Kidney tubule cell (primary cell): ENCODE measurements at places on chromosomes 4 and X.

DNA sequence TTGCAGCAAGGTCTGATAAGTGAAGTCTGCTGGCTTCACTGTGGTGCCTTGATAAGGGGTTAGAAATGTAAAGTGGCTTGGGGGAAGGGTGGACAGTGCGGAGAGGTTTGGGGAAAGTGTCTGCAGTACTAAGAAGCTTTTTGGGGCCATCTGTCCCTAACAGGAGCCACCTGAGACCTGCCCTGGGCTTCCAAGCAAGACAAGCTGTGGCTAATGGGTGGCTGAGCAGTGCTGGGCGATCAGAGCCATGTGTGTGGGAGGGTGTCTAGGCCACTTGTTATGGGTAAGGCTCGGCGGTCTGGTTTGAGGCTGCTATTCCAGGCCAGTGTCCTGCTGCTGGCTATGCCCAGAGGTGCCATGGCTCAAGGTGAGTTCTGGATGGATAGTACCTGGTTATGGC, 185.4 kb upstream of the MTMR8 start:
- DNase-seq = no peak

DNA sequence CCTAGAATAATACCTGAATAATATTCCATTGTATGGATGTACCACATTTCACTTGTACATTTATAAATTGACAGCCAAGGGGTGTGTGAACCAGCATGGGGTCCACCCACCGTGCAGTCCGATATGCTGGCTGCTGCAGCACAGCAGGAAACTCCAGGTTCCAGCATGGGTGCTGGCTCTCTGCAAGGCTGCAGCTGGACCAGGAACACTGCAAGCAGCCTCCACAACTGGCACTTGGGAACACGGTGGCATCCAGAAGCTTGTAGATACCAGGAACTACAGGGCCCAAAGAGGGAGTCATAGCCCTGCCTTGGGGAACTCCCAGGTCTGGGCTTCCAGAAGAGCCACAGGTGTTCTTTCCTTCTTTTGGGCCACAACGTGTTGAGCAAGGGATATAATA, 91.2 kb downstream of the NXF2 start:
- no peak for DNase-seq

- DNase-seq = peak; percentile 47
Measured at GRCh38 chr4:153651587-153651986, 32.5 kb upstream of the TLR2 start.

GRCh38 chr4:128846063-128846462, 36.6 kb downstream of the JADE1 start:
- DNase-seq = peak; percentile 40

- DNase-seq = no peak
Measured at GRCh38 chrX:153526801-153527200, 9.4 kb downstream of the ATP2B3 start.

- DNase-seq = peak; percentile 14
Measured at GRCh38 chrX:71301195-71301924, at the start of gene ITGB1BP2. Gene ITGB1BP2 (plus strand): TSS chrX:71301750. CDS start chrX:71301807, 57 bp downstream.
